ENCODE measurements at places on chromosomes 6 and 20.
A peak's percentile ranks its signal among the peaks of the same experiment; 100 is the strongest.

DNA sequence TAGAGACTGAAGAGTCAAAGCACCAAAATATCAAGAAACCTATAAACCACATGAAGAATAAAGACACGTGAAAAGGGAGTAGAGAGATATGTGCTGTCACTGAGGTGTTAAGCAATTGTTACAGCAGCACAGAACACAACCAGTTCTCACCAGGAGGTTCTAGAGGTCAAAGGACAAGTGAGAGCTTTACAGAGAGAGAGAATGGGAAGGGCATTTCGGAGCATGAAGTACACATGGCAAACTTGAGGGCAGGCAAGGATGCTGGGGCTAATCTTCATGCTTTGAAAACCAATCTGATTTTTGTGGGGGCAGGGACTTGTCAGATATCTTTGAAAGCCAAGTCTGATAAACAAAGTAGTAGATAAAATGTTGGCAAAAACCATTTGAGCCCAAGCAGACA lies 142.3 kb upstream of the NRSN1 start:
- no peak for DNase-seq

- no peak for DNase-seq
These were observed 77.6 kb upstream of the BACH2 start for GRCh38 chr6:90374201-90374600.

GRCh38 chr6:64217721-64218620 lies 582.4 kb downstream of the PHF3 start:
- no peak for DNase-seq

DNA sequence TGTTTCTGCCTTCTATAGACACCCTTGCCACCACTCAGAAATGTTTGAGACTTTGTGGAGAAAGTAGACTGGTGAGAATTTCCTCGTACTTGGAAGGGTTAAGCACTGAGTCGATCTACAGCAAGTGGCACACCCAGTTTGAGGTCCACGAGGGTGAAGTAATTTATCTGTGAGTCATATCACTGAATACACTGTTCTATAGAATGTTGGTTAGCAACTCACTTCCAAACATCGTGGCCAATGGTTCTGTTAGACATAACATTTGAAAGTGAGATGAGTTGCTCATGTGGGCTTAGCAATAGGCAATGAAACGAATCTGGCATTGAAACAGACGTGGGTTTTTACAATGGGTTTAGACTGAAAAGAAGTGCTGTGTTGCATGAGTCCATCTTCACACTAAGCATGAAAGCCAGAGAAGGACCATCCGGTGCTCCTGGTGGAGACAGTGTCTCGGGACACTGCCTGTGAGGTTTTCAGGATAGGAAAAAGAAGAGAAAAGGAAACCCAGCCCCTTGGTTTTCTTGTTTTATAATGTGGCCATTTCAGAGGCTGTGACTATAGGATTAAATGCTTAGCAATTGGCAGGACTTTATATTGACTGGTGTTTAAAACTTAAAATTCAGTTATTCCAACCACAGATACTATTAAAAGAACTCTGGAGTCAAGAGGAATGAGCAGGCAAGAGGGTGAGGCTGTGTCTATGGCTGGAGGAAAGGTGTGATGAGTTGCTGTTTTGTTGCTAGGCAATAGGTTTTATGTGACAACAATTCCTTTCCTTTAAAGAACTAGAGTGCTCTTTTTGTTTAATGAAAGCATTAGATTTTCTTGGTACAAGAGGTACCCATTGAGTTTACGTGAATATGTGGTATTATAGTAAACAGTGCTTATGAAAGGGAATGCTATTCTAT lies 31.0 kb upstream of the EZR start:
- no peak for DNase-seq

GRCh38 chr20:12207875-12208274 lies 290.2 kb downstream of the BTBD3 start:
- peak; percentile 3 for DNase-seq

DNA sequence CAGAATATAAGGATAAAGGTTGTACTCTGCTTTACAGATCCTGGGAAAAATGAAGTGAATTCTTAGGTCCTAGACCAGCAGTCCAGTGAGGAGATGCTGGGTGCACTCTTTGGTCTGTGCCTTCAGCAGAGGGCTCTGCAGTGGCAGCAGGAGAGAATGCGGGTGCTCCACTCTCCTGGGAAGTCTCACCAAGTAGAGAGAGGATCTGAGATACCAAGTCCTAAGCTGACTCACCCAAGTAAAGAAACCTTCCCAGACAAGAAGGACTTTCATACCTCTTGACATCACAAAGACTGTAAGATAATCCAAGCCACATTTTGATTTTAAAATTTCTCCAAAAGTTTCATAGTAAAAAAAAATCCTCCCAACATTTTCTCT lies 116.9 kb upstream of the EMILIN3 start:
- DNase-seq: no peak

- DNase-seq: no peak
These were observed 10.7 kb upstream of the STMND1 start for GRCh38 chr6:17091122-17091521.

DNA sequence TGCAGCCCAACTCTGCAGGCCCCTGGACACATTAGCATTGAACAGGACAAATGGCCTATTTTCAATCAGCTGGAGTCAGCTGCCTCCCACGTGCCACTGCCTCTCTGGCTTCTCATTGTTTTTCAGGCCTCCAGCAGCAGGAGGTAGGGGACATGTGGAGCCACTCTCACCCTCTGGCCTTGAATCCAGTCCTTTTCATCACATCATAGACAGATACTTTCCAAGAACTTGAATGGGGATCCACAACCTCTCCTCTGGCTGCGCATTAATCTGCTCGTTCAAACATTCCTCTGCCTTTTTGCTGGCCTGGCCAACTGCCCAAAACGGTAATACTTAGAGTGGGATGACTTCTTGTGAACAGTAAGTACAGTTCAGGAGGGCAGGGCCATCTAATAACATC lies 592.3 kb downstream of the PKHD1 start:
- DNase-seq: no peak

DNA sequence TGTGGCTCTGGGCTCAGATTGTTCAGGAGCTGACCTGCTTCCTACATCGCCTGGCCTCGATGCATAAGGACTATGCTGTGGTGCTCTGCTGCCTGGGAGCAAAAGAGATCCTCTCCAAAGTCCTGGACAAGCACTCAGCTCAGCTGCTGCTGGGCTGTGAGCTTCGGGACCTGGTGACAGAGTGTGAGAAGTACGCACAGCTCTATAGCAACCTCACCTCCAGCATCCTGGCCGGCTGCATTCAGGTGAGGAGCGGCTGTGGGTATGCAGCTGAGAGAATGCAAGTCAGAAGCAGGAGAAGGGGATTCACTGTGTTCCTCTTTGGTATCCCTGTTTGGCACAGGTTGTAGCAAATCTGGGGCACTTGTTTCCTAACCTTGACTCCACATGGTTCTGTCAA lies 17.9 kb downstream of the CUL9 start:
- no peak for DNase-seq

DNA sequence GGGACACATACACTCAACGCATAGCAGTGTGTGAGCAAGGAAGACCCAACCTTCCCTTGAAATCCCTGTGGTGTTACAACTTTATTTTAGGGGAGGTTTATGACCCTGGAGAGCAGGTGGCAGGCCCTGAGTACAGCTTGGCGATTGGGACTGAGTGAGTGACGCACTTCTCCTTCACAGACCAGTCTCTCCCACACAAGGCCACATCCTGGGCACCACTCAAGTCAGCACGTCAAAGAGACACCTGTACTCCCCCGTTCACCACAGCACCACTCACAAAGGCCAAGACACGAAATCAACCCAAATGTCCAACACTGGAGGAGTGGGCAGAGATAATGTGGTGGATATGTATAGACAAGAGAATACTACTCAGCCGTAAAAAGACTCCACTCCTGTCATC lies 57.0 kb upstream of the FRMD1 start:
- no peak for DNase-seq

DNA sequence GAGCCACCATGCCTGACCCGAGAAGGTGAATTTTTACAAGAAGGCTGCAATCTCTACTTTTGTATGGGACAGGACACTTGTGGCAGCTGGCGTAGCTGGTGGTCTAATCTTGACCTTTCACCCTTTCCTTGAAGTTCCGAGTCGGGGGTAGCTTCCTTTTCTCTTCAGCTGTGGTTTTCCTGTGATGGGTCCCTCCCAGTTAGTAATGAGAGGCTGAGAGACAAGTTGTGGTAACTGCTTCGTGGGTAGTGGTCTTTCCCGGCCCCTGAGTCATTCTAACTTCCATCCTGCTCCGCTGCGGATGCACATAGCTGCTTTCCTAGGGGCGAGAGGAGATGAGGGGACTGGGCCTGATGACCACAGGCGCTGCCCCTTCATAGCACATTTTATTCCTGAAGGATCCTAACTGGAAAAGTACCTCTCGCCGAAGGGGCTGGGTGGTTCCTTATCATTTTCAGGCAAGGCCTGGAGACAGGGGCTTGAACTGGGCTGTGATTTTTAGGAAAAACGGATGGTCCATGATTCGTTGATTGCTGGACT lies 3.1 kb downstream of the SYNJ2 start:
- peak; percentile 21 for DNase-seq

DNA sequence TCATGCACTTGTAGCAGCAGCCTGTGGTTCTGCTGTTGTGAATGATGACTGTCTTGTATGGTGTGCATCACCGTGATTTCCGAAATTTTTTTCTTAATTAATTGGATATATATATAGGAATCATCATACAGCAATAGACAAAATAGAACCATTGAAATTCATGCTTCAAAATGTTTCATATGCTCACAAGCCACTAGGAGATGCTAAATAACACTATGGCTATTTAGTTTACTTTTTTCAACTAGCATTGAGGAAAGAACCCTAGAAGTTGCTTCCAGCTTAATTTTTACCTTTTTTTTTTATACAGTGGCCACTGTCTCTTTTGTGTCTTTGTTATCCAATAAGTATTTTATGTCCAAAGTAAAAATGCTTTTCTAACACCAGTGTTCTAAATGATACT lies 485.4 kb downstream of the CDKAL1 start:
- no peak for DNase-seq

- DNase-seq: no peak
These were observed 1.9 kb downstream of the POU3F2 start for GRCh38 chr6:98836025-98836961.

DNA sequence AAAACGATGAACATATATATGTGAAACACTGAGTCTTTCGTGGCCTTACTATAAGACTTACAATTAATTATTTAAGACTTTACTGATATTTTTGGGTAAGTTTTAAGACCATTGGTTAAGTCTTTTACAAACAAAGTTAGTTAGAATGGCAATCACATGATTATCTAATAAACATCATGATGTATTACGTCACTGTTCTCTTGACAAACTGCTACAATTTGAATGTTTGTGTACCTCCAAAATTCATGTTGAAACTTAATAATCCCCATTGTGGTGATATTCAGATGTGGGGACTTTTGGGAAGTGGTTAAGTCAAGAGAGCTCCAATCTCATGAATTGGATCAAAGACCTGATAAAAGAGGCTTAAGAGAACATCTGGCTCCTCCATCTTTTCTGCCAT lies 25.9 kb upstream of the B3GAT2 start:
- DNase-seq: no peak
